ENCODE measurements at places on chromosomes 2 and 18.

GRCh38 chr2:99388892-99389291 is 51.7 kb downstream of the EIF5B start:
- no peak for DNase-seq

DNA sequence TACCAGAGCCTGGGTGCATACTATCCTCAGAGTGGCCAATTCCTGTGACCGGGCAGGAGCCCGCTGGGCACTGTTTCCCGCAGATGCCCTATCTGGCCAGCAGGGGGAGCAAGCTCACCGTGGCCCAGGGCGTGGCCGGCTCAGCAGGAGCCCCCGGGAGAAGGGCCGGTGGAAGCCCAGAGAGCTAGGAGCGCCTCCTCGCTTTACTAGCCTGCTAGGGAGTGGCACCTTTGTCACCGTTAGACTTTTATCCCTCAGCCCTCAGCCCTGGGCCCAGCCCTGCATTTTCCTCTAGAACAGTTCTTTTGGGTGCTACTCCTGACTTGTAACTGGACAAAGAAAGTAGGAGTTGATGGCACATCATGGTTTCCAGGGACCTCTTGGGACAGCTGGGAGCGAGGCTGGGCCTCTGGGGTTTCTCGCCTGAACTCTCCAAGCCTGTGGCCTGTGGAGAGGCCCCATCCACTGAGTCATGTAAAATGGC is 24.0 kb downstream of the TMEM177 start:
- peak; percentile 25 for DNase-seq

DNA sequence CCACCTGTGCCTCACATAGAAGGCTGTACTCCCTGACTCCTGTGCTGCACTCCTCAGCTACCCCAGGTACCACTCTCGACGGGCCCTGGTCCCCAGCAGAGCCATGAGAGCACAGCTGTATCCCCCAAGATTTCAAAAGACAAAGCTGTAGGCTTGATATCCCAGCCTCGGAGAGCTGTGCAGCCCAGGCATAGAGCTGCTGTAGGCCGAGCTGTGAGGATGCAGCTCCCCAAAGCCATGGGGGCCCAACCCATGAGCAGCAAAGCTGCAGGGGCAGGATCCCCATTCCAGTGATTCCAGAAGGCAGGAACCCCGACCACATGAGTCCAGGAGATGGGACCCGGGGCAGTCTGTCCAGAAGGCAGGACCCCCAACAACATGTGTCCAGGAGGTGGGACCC is 123.8 kb upstream of the CBLN2 start:
- DNase-seq: no peak

- DNase-seq: no peak
Measured at GRCh38 chr2:48251437-48252148, 278.4 kb upstream of the STON1 start.

DNA sequence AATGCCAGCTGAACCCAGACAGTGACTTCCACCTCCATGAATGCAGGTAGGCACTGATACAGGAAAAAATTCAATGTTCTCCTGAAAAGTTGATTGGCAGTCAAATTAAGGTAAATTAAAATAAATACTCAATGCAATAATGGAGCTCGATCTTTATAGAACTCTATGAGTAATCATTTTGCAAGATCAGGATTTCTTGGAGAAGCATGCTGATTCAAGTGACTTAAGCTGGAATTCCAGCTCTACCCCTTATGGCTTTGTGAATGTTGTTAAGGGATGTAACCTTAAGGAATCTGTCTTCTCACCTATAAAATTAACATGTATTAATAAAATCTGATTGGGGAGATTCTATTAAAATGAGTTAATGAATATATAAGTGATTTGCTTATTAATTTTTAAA is 145.1 kb downstream of the QPCT start:
- no peak for DNase-seq

DNA sequence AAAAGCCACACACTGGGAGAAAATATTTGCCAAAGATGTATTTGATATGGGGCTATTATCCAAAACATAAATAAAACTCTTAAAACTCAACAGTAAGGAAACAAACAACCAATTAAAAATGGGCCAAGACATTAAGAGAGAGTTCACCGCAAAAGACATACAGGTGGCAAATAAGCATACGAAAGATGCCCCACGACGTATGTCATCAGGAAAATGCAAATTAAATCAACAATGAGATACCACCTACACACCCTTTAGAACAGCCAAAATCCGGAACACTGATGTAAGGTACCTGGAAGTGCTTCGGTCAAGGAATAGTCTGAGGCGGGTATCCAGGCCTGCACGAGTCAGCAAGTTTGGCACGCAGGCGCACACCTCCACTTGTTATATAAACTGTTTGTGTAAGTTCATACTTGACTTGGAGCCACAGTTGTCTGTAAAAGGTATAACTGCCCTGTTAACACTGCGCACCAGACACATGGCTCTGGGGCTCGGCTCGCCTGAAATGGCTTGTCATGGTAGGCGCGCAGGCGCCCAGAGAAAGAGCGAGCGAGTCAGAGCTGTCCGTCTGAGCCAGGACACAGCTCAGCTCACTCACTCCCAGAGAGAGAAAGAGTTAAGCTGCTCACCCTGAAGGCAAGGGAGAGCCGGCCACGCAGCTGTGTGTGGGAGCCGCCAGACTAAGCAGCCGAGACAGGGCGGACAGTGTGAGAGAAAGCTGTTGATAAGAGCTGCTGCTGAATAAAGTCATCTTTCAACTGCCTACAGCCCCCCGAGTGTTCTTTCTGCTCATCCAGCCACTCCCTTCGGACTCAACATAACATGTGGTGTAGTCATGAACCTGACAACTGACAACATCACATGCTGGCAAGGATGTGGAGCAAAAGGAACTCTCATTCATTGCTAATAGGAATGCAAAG is 87.3 kb downstream of the HNRNPLL start:
- no peak for DNase-seq

DNA sequence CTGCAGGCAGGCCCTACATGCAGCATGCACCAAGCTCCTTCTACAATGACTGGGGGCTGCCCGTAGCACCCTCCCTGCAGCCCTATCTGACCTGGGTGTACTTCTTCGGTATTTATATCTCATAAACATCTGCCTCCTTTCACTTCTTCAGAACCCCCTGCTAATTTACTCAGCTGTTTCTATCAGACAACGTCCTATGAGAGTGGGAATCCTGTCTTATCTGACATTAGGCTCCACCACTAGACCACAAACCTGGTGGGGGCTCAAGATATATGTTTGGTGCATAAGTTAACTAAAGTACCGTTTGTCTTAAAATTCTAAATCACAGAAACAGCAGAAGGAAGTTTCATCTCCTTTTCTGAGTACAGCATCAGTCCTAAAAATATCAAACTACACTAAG is 10.6 kb downstream of the HSBP1L1 start:
- no peak for DNase-seq

- no peak for DNase-seq
Measured at GRCh38 chr2:203871371-203871983, 3.9 kb downstream of the CTLA4 start.

DNA sequence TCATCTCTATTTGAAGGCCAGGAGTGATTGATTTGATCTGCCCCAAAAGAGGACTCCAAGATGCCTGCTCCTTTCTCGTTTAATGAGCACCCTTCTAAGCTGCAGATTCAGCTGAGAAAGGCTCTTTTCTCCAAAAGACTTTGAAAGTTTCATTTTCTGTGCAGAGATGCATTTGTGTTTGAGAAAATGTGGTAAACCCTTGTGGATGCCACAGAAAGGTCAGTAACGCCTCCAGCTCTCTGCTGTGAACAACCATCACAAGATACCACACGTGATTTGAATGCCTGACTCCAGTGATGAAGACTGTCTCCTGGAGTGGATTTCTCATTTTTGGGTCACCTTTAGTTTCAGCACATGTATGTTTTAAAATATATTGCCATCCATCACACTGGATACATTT is 35.0 kb upstream of the CCDC85A start:
- no peak for DNase-seq

GRCh38 chr2:104487366-104487765 is 366.5 kb upstream of the POU3F3 start:
- DNase-seq: no peak

- DNase-seq: no peak
Measured at GRCh38 chr18:3172097-3172496, 47.7 kb downstream of the MYOM1 start.

GRCh38 chr2:12465631-12466135 is 251.1 kb upstream of the TRIB2 start:
- DNase-seq: no peak

GRCh38 chr18:14921031-14921430 is 173.1 kb downstream of the ANKRD30B start:
- no peak for DNase-seq

DNA sequence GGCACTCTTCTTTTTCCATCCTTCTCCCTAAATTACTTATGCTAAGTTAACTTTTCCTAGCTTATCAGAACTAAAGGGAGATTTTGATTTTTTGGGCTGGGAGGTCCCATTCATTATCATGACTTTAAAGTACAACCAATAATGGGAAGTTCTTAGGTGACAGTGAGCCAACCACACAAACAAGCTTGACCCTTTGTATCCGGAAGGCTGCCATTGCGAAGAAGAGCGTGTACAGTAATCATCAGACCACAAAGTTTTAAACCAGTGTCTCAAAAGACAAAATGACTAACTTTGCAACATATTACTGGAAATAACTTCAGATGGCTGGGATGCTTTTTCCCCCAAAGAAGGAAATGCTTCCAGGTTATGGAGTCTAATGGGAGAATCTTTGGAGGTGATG is 298.1 kb downstream of the TGIF1 start:
- no peak for DNase-seq

- no peak for DNase-seq
Measured at GRCh38 chr2:69955029-69955428, 6.4 kb downstream of the ASPRV1 start.

GRCh38 chr18:32439802-32440201 is 30.9 kb downstream of the GAREM1 start:
- DNase-seq: no peak

DNA sequence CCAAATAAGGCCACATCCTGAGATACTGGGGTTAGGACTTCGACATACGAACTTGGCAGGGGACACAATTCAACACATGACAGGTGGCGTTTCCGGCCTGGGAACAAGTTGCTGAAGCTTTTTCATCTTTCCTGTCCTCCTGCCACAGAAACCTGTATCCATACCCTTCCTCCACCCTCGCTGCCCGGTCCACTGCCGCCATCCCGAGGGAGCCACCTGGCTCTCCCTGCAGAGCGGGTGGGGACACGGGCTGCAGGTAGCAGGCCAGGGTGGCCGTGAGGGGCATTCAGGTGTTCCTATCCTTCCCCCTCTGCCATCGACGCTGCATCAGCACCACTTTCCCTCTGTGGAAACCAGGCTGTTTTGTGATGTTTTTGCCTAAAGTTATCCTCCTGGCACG is 74.4 kb upstream of the TWIST2 start:
- DNase-seq: no peak

GRCh38 chr2:136059036-136059472 is 58.9 kb downstream of the CXCR4 start:
- no peak for DNase-seq

- no peak for DNase-seq
Measured at GRCh38 chr2:157784169-157784822, 91.8 kb downstream of the ACVR1 start.

- DNase-seq: no peak
Measured at GRCh38 chr2:200810998-200811332, 745 bp upstream of the BZW1 start.

GRCh38 chr2:95333888-95334338 is 36.8 kb downstream of the KCNIP3 start:
- DNase-seq: no peak

- DNase-seq: no peak
Measured at GRCh38 chr2:151760139-151760650, 25.9 kb upstream of the NEB start.

- DNase-seq: no peak
Measured at GRCh38 chr18:75041586-75041985, 167.4 kb downstream of the PTGR3 start.

DNA sequence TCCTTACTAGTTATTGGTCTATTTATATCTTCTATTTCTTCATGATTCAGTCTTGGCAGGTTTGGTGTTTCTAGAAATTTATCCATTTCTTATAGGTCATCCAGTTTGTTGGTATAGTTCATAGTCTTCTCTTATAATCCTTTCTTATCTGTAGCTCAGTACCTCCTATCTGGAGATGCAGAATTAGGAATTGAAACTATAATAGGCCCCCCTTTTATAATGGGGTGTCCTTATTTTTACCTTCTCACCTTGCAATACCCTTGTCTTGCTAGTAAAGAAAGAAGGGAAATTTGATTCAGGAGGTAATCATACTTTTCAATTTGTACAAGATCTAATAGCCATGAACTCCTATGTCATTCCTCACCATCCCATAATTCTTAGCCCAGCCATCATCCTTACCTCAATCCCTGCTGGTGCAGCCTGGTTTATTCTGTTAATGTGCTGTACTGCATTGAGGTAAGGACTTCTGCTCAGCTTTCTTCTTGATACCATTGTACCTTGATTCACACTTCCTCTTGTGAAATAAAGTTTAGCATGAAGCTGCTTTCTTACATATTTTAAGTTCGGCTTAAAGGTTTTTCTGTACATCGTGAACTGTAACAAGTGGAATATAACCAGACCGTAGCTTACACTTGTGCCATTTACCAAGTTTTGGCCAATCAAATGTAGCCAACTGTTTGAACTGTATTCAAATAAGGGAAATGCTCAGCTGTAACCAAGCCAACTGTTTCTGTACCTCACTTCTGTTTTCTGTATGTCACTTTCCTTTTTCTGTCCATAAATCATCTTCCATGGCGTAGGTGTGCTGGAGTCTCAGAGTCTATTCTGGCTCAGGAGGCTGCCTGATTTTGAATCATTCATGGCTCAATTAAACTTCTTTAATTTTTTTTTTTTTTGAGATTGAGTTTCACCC is 40.1 kb upstream of the PTH2R start:
- DNase-seq: no peak

- DNase-seq: no peak
Measured at GRCh38 chr2:189427872-189428271, 13.4 kb upstream of the WDR75 start.

DNA sequence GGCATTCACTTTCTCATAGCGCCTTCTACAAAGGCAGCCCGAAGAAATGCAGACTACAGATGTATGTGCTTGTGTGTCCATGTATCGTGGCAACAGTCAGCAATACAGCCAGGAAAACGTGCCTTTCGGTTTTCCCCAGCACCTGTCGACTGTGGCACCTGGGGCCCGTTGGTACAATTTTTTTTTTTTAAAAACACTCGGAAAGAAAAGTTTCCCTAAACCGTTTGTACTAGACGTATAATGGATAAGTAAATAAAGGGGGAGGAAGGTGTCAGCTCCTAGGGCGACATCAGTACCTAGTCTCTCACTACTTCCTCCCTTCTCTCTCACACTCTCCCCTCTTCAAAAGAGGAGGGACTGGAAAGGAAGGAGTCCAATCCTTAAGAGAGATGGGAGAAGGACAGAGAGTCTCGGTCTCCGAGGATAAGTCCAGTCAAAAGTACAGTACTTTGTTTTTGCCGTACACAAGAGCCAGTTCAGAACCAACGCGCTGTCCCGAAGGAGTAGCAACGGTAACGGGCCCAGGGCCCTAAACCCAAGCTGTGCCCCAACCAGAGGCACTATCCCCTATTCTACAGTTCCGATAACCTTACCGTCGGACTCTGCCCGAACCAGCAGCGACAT is 759 bp downstream of the PPP4R3B start:
- DNase-seq: no peak

- no peak for DNase-seq
Measured at GRCh38 chr2:120436460-120436739, 90.5 kb downstream of the INHBB start.
